Kidney (tissue), 22 donors: ENCODE measurements at places on chromosomes 16 and 17. TPM values are rescaled to one million over a fixed set of nuclear protein-coding genes. Genes with fewer than 3 reads are reported as not detected.

GRCh38 chr17:49779739-49780231 is 8.7 kb upstream of the KAT7 start:
- no peaks in the 10 kb centered on the region for H3K36me3 ChIP-seq
- no peaks in the 10 kb centered on the region for H3K27me3 ChIP-seq
- H3K4me1 ChIP-seq: peaks cover 12% of the 10 kb centered on the region
- H3K4me3 ChIP-seq: no peak overlapping the region
- DNase-seq: no peak

TPSG1 gene
- total RNA-seq: 3.4 TPM

RAC3 gene
- total RNA-seq: 2.6 TPM

- H3K4me1 ChIP-seq: no peaks in the 10 kb centered on the region
- H3K4me3 ChIP-seq: no peak overlapping the region
- no peaks in the 10 kb centered on the region for H3K36me3 ChIP-seq
- H3K27me3 ChIP-seq: no peaks in the 10 kb centered on the region
- H3K27ac ChIP-seq: no peak overlapping the region
These were observed 15.0 kb upstream of the PRSS27 start for GRCh38 chr16:2734844-2735515.

GRCh38 chr16:29663016-29663806 is at the start of gene SPN:
Gene SPN, plus strand, starts transcription at chr16:29663247. Its CDS starts 482 bp downstream, at chr16:29663729.
- H3K36me3 ChIP-seq: no peaks in the 10 kb centered on the region
- H3K27ac ChIP-seq: no peak within 1 kb of the TSS
- peaks cover 5% of the 10 kb centered on the region for H3K4me1 ChIP-seq
- no peak within 1 kb of the TSS for H3K4me3 ChIP-seq

DNA sequence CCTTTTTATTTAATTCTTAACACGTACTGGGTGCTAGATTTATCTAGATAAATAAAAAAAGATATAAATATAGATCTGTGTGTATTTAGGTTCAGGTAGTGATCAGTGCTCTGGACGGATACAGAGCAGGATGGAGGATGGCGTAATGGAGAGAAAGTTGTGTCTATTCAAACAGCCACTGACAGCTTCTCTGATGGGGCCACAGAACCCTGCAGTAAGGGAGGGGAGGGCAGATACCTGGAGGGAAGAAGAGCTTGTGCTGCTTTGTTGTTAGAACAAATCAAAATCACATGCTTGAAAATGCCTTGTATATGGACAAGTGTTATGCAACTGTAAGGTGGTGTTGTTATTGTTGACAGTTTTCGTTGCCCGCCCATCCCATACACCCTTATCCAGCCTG is 170.2 kb downstream of the UTP18 start:
- no peak for DNase-seq
- no peak overlapping the region for H3K27ac ChIP-seq
- H3K27me3 ChIP-seq: no peaks in the 10 kb centered on the region

AOC3 gene
- total RNA-seq: 40.6 TPM

TBC1D3K gene
- not detected for total RNA-seq

DOC2B gene
- total RNA-seq: 21.6 TPM

CACNG5 gene
- total RNA-seq: not detected

PRM2 gene
- total RNA-seq: not detected

DNA sequence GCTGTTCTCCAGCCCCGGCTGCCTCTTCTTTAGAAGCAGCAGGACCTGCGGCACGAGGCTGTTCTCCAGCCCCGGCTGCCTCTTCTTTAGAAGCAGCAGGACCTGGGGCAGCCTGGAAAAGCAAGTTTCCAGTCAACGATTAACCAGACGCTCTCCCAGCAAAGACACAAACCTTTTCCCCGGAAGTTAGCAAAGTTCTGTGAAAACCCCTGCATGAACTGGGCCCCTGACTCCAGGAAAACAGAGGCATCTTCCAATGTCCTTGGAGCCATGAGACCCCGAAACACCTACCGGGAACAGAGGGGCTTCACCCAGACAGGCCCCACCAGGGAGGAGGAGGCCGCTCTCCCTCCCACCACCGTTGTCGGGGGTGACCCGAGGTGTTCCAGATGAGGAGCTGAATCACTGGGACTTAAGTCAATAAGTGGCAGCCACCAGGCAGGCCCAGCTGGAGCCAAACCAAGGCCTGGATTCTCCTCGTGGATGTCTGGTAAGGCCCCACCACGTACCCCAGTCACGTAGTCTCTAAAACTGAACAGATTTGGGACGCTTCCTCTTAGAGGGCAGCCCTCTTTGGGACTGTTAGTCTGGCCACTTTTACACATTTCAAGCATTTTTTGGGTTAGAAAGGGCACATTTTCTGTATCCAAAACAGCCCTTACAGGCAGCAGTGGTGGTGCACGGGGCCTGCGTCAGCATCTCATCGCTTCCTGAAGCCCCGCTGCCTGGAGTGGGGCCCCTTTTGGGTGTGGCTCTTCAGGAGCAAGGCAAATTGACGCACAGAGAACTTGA is at the start of gene RPH3AL:
Gene RPH3AL, minus strand, starts transcription at position 387 of the 792 bp plus-strand sequence. CDS start 25,264 bp downstream, outside the sequence.
- no peaks in the 10 kb centered on the region for H3K27me3 ChIP-seq
- H3K27ac ChIP-seq: peak within 1 kb of the TSS; percentile 97
- peak; percentile 95 for DNase-seq
- peaks cover 13% of the 10 kb centered on the region for H3K4me1 ChIP-seq
- H3K4me3 ChIP-seq: peak within 1 kb of the TSS; percentile 67

- no peaks in the 10 kb centered on the region for H3K36me3 ChIP-seq
- DNase-seq: no peak
- peaks cover 7% of the 10 kb centered on the region for H3K27me3 ChIP-seq
- H3K4me1 ChIP-seq: no peaks in the 10 kb centered on the region
- no peak overlapping the region for H3K4me3 ChIP-seq
These were observed 1.0 kb downstream of the TEKT1 start for GRCh38 chr17:6830383-6830986.

DHRS13 gene
- 29.5 TPM for total RNA-seq

GSDMA gene
- 0.47 TPM for total RNA-seq

NPIPB9 gene
- 3.5 TPM for total RNA-seq

GRCh38 chr16:85998171-85998867 is 99.4 kb downstream of the IRF8 start:
- no peaks in the 10 kb centered on the region for H3K27me3 ChIP-seq
- no peaks in the 10 kb centered on the region for H3K36me3 ChIP-seq
- no peak for DNase-seq
- H3K4me1 ChIP-seq: no peaks in the 10 kb centered on the region
- no peak overlapping the region for H3K27ac ChIP-seq

TAC4 gene
- total RNA-seq: 0.47 TPM

SCN4A gene
- total RNA-seq: 3.4 TPM

PITPNM3 gene
- 9.1 TPM for total RNA-seq

GRCh38 chr17:19877364-19877945 is 9.7 kb upstream of the ULK2 start:
- H3K27me3 ChIP-seq: no peaks in the 10 kb centered on the region
- no peak for DNase-seq
- H3K27ac ChIP-seq: no peak overlapping the region
- H3K36me3 ChIP-seq: no peaks in the 10 kb centered on the region
- H3K4me1 ChIP-seq: no peaks in the 10 kb centered on the region

DNA sequence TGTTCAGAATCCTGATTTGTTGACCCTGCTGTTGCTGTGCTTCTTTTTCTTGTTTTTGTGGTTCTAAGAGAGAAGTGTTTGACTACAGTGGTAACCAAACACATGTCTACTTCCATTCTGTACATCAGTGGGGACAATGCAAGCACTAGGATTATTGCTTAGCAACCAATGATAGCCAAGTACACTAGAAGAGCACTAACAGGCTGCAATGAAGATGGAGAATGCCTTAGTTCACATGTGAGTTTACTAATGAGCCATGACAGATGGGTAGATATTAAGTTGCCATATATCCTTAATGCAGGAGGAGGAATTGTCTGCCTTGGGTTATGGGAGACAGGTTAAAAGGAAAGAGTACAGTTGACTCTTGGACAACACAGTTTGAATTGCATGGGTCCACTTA is 8.3 kb downstream of the EFCAB5 start:
- no peak overlapping the region for H3K27ac ChIP-seq
- H3K4me1 ChIP-seq: no peaks in the 10 kb centered on the region
- H3K27me3 ChIP-seq: no peaks in the 10 kb centered on the region
- H3K4me3 ChIP-seq: no peak overlapping the region
- no peaks in the 10 kb centered on the region for H3K36me3 ChIP-seq

DNA sequence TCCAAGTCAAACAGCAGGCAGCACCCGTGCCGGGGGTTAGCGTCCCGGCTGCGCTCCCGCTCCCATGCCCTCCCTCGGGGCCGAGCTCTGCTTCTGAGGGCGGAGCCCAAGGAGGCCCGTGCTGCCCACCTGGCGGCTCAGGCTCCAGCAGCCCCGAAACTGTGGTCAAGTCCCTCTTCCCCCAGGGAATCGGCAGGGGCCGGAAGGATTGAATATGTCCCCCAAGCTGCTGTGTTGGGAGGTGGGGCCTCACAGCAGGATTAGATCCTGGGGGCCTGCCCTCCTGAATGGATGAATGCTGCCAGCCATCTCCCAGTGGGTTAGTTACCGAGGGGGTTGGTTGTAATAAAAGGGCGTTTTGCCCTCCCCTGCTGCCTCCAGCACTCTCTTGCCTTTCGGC is 33.9 kb downstream of the MAP2K3 start:
- H3K36me3 ChIP-seq: no peaks in the 10 kb centered on the region
- no peak overlapping the region for H3K4me3 ChIP-seq
- no peaks in the 10 kb centered on the region for H3K27me3 ChIP-seq
- H3K27ac ChIP-seq: no peak overlapping the region
- DNase-seq: peak; percentile 21
- H3K4me1 ChIP-seq: no peaks in the 10 kb centered on the region

- H3K36me3 ChIP-seq: peaks cover 30% of the 10 kb centered on the region
- DNase-seq: no peak
- no peak overlapping the region for H3K4me3 ChIP-seq
These were observed 17.8 kb downstream of the HAPSTR1 start for GRCh38 chr16:9109255-9109654.

TBC1D3E gene
- not detected for total RNA-seq

- H3K4me1 ChIP-seq: no peaks in the 10 kb centered on the region
- H3K27me3 ChIP-seq: no peaks in the 10 kb centered on the region
- no peak overlapping the region for H3K4me3 ChIP-seq
- DNase-seq: no peak
These were observed 1.3 kb downstream of the NQO1 start for GRCh38 chr16:69724981-69725479.

- H3K27me3 ChIP-seq: no peaks in the 10 kb centered on the region
- H3K4me1 ChIP-seq: no peaks in the 10 kb centered on the region
- DNase-seq: peak; percentile 89
- no peak overlapping the region for H3K4me3 ChIP-seq
- no peaks in the 10 kb centered on the region for H3K36me3 ChIP-seq
- no peak overlapping the region for H3K27ac ChIP-seq
These were observed 3.7 kb upstream of the ERN1 start for GRCh38 chr17:64133546-64134215.

GRCh38 chr17:76200354-76200753 is 39.9 kb downstream of the RNF157 start:
- no peaks in the 10 kb centered on the region for H3K36me3 ChIP-seq
- no peaks in the 10 kb centered on the region for H3K4me1 ChIP-seq
- DNase-seq: no peak
- no peaks in the 10 kb centered on the region for H3K27me3 ChIP-seq
- no peak overlapping the region for H3K4me3 ChIP-seq

CD300LB gene
- total RNA-seq: 0.91 TPM

DNA sequence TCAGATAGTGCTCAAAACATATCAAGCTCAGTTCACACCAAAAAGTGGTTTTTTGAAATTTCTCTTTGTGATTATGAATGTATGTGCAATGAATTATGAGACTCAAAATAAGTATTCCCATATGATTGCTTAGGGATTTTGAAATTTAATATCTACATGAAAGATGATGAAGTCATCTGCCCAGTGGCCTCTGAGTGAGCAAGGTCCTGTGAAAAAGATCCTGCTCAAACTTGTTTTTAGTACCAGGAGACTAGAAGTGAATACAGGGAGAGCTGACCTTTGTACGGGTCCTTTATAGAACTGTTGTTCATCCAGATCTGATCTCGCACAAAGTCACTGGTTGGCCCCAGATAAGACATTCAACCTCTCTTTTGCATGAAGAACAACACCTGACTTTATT is 151.9 kb upstream of the MAF start:
- H3K27ac ChIP-seq: no peak overlapping the region
- H3K4me3 ChIP-seq: no peak overlapping the region
- DNase-seq: no peak
- H3K36me3 ChIP-seq: no peaks in the 10 kb centered on the region
- no peaks in the 10 kb centered on the region for H3K27me3 ChIP-seq

GRCh38 chr16:85860413-85861094 is 38.4 kb upstream of the IRF8 start:
- no peaks in the 10 kb centered on the region for H3K27me3 ChIP-seq
- H3K36me3 ChIP-seq: no peaks in the 10 kb centered on the region
- no peak overlapping the region for H3K4me3 ChIP-seq
- no peak overlapping the region for H3K27ac ChIP-seq

DNA sequence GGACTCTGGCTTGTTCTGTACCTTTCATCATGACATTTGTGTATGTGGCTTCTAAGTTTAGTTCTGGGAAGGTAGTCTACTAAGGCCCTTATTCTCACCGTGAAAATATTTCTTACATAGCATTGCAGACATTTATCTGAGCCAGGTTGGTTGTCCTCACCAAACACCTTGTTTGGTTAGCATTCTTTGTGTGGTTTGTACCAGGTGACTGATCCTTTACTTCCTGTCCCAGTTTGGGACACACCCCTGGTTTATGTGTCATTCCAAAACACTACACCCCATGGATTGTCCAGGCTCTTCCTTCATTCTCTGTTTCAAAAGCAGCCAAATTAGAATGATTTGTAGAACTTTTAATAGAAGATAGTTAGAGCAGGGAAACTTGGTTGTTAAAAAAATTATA is 23.2 kb upstream of the DUSP14 start:
- no peak for DNase-seq
- peaks cover 3% of the 10 kb centered on the region for H3K36me3 ChIP-seq
- no peak overlapping the region for H3K4me3 ChIP-seq
- H3K4me1 ChIP-seq: no peaks in the 10 kb centered on the region
- no peak overlapping the region for H3K27ac ChIP-seq
- H3K27me3 ChIP-seq: no peaks in the 10 kb centered on the region

DNA sequence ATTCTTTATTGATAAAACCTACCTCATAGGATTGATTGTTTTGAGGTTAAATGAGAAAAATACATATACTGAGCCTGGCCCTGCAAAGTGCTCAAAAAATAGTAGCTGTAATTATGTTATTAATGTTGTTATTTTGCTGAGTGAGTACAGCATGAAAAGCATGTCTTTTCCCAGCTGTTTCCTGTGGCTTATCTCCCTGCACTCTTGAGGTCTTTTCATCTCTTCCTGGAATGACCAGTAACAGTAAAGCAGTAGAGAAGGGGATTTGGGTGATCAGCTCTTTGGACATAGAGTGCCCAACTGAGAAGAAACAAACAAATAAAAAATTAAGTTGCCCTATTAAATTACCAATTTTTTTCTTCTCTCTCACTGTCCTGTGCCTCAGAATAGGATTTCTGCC is 53.7 kb downstream of the NFAT5 start:
- H3K4me3 ChIP-seq: no peak overlapping the region
- H3K36me3 ChIP-seq: peaks cover 4% of the 10 kb centered on the region
- no peaks in the 10 kb centered on the region for H3K27me3 ChIP-seq
- DNase-seq: no peak
